ENCODE measurements at places on chromosomes 16 and 17. TPM values are rescaled to one million over a fixed set of nuclear protein-coding genes. Genes with fewer than 3 reads are reported as not detected.

- DNase-seq, result peak; percentile 59
Measured at GRCh38 chr17:3732210-3732621, 8.5 kb downstream of the HASPIN start.

DNA sequence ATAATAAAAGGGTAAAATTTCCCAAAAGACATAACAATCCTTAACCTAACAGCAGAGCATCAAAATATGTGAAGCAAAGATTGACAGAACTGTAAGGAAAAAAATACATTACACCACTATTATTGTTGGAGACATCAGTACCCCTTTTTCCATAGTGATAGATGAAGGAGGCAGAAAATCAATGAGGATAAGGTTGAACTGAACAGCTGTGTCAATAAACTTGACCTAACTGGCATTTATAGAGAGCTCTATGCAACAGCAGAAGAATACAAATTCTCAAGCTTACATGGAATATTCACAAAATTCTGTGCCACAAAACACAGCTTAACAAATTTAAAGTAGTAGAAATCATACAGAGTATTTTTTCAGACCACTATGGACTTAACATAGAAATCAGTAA, 195.0 kb upstream of the ELAC2 start:
- DNase-seq, result no peak

- DNase-seq, result no peak
Measured at GRCh38 chr16:19835968-19836421, 48.7 kb downstream of the GPRC5B start.

Gene CCDC92B
- not detected for total RNA-seq

Gene KRT25
- not detected for total RNA-seq
